ENCODE measurements at places on chromosomes 7 and 10. TPM values are rescaled to one million over a fixed set of nuclear protein-coding genes. Genes with fewer than 3 reads are reported as not detected.

- DNase-seq, result no peak
Measured at GRCh38 chr7:84364708-84365107, 170.1 kb upstream of the SEMA3A start.

LRIT1 gene
- total RNA-seq, result not detected

DNA sequence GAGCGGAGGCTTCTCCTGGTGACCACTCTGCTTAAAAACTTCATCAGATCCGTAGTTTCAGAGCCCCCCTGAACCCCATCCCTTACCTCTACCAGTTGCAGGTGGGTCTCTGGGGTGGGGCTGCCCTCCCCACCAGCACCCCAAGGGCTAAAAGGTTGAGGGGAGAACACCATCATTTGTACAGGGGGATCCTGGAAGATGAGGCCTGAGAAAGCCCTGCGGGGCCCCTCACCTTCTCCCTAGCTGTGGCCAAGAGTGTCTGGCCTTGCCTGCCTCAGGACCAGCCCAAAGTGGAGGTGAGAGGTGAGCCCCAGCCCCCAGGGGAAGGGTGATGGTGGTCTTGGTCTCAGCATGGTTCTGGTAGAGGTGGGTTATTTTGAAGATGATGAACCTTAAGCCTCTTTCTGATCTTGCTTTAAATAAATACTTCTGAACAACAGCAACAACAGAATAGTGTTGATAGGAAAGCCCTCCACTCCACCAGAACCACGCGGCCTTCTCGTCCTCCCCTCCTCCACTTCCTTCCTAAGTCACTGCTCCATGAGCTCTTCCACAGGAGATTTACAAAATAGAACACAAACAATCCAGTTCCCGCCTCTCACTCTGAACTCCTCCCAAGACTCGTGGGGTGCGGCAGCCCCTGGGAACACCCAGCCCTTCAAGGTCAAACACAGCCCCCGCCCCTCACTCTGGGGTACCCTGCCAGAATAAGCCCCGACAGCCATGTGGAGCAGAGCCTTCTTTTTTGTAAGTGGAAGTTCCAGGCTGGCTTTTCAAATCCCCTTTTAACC lies 169.1 kb downstream of the EGFR start:
- no peak for DNase-seq

DNA sequence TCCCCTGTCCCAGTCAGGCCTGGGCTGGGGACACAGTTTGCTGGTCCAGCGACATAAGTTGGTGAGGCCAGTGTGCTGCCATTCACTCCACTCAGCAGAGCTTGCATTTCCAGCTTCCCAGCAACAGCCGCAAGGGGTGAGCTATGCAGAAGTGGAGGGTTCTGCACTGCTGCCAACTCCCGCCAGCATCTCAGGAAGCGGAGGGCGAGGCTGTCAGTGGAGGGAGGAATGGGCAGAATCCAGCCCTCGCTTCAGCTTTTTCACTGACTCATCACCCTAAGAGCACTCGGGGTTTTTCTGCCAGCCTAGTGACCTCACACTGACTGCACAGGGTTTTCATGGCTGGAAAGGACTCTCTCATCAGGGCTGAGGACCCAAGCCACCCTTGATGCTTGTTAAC lies 625.1 kb upstream of the MKI67 start:
- DNase-seq, result no peak

DNA sequence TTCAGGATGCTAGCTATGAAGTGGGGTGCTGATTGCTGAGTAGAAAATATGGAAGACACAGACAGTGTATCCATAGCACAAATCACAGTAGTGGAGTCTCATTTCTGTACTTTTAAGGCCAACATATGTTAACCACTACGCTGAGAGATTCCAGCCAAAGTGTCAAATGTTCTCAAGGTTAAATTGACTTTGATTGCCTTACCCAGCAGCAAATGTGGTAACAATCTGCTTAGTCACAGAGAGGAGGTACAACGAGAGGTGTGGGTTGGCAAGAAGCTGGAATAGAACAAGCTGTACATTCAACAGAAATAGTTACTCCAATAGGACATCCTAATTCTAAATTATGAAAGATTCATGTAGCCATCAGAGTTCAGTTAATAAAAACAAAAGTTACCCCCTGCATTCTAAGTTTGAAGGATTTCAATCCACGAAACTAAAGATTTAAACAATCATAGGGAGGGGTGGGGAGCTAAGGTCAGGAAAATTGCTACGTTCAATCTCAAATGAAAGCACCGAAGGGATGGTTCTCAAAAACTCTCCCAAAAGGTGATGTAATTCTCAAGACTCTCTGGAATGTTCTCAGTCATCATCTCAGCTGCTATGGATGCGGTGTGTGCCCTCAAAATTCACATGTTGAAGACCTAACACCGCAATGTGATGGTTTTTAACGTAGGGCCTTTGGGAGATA lies 137.0 kb downstream of the ETV1 start:
- DNase-seq, result no peak

LAMTOR4 gene
- total RNA-seq, result 147 TPM

DNA sequence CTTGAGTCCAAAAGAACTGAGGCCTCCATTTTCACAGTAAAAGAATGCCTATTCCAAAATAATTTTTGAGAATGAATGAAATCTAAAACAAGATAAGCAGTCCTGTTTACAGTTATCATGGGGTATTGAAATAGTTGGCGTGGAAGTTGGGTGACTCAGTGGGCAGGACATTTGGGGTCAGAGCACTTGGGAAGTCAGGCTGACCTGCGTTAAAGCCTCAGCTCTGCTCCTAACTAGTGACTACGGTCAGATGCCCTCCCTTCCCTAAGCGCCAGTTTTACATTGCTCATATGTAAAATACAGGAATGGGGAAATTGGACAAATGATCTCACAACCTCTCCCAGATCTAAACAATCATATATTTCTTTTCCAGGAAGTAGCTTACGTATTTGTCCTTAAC lies 2.3 kb upstream of the PAPSS2 start:
- DNase-seq, result no peak

GRCh38 chr10:124659380-124659779 lies 84.8 kb downstream of the FAM53B start:
- no peak for DNase-seq

Measured in activated naive CD4-positive, alpha-beta T cell treated with anti-CD3 and anti-CD28 coated beads, Interleukin-2, amount 50 U/mL, for 72 hours (primary cell).